Kidney (tissue), 22 donors: ENCODE measurements at places on chromosomes 12 and 14. TPM values are rescaled to one million over a fixed set of nuclear protein-coding genes. Genes with fewer than 3 reads are reported as not detected.

GRCh38 chr12:108859923-108860291, 2.5 kb upstream of the SSH1 start:
- no peak for DNase-seq

GRCh38 chr14:92573761-92574498, 60.3 kb downstream of the RIN3 start:
- DNase-seq = no peak

- DNase-seq = no peak
These were observed 27.4 kb downstream of the NOS1 start for GRCh38 chr12:117334051-117334450.

DNA sequence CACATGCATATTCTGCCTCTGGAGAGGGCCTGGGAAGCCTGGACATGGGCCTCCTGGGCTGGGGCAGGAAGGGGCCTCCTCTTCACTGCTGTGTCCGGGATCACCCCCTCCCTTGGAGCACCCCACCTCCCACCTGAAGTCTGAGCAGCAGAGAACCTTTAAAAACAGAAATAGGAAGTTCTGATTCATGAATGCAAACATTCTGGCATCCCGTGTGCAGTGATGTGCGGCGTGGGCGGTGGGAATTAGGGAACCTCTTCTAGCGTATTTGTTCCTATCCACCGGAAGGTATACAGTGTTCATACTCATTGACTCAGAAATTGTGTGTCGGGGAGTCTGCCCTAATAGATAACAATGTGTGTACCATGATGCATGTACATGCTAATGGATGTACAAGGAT, 46.2 kb downstream of the C14orf132 start:
- DNase-seq = no peak

DNA sequence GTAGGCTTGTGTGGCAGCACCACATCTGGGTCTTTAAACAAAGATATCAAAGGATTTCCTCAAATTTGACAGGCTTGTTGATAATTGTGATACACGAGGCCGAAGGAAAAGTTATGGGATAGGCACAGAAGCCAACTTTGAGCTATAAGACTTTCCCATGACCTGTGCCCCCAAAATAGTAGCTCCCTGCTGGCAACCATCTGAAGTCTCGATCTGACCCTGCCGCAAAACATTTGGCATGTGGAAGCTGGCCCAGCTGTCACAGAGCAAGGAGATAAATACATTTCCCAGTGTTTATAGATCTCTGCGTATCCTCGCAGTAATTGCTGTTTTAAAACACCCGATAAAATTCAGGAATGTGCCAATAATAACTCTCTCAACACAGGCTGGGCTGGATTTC, 26.4 kb upstream of the RGS6 start:
- DNase-seq = no peak

DNA sequence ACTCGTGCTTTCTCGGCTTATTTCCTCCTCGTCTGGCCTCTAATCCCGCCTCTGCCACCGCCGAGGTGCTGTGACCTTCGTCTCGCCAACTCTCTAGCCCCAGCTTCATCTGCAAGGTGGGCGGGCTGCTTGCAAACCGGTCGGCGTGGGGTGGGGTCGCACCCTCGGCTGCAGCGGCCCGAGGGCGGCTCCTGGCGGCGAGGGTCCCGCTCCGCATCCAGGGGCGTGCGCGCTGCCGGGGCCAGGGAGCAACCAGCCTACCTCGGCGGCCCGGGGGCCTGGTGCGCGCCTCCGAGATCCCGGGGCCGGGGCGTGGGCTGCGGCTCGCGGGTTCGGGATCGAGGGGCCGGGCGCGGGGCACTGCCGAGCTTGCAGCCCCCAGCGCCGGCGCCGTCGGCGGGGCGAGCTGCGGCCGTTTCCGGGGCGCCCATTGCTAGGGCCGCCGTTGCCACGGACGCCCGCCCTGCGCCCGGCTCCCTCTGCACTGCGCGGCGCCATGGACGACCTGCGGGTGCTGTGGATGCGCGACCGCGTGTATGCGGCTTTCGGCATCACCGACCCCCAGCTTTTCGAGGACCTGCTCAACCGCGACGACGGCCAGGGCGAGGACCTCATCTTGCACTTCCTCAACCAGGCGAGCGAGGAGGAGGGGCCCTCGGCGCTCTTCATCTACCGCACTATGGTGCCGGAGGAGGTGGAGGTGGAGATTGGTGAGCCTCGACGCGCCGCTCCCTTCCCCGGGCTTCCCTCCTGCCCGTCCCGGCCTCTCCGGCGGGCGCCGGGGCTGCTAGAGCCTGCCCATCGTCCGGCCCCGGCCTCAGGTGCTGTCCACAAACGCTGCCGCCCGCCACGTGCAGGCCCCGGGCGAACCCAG, at the start of gene DNAH10:
TSS of gene DNAH10 (plus strand) at position 461 of the 874 bp plus-strand sequence. CDS start at position 497, 36 bp downstream.
- peak; percentile 76 for DNase-seq

DNA sequence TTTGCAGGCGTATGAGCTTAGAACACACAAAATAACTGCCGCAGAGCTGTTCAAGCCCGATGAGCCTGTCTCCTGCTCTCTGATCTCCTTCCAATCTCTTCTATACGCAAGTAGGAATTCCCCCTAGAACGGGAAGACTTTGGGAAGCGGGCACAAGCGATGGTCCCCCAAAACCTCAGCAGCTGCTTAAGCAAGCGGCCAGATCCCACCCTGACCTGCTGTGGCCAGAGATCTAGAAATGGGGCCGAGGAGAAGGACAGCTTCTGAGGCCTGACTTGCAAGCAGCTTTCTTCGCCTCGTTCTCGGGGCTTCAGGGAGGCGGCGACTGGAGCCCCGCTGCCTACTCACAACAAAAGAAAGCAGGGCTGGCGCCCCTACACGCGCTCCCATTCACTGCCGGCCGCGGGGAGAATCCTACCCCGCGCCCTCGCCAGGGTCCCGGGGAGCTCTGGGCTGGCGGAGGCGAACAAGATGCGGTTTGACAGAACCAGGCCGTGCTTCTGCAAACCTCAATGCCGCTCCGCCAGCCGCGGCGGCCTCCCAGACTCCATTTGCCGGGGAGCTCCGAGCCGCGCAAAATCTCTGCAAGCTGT, 922 bp downstream of the TBX5 start:
- DNase-seq = no peak

GRCh38 chr14:85118274-85118673, 411.7 kb upstream of the FLRT2 start:
- DNase-seq = no peak

GRCh38 chr12:6231359-6232268, 31.4 kb downstream of the CD9 start:
- DNase-seq = no peak

GRCh38 chr12:27937768-27938167, 34.8 kb downstream of the PTHLH start:
- no peak for DNase-seq

DNA sequence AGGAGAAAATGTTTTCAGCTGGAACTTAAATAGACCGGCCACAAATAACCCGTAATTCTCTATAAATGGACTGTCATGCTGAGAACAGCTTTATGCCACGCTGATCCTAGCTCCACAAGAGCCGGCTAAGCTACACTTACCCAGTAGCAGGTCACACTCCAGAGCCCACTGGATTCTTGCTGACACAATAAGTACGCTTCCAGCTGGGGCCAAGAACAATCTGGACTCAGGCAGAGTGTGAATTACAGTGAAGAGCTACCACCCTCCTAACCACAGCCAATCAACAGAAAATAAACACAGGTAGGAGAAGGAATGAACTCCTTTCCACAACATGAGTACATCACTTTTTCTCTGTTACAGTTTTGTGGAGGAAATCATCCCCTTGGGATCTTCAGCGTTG, 531.3 kb downstream of the GALC start:
- DNase-seq = no peak

DNA sequence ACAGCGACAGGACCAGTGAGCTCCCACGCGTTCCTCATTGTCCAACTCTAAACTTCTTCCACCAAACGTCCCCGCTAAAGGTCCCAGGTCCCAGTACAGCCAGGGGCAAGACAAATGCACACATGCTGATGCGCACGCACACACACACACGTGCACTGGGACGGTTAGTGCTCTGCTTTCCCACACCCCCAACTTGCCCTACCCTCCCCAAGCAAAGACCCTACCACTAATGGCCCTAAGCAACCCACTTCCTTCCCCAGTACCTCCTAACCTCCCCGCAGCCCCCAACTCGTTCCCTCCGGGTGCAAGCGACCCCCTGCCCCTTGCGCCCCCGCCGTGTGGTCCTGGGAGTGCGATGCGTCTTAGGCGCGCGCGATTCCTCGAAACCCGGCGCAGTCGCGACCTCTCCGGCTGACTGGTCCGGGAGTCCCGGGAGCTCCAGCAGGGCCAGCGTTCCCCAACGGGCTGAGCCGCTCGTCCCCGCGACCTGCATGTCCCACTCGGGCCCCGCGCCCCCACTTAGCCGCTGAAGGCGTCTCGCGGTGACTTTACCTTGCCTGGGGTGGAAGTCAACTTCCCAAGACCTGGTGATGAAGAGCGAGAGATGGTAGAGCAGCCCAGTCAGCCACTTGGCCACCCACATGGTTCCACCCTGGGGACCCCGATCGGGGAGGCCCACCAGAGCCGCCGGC, 578 bp downstream of the ADAMTS20 start:
- peak; percentile 44 for DNase-seq

DNA sequence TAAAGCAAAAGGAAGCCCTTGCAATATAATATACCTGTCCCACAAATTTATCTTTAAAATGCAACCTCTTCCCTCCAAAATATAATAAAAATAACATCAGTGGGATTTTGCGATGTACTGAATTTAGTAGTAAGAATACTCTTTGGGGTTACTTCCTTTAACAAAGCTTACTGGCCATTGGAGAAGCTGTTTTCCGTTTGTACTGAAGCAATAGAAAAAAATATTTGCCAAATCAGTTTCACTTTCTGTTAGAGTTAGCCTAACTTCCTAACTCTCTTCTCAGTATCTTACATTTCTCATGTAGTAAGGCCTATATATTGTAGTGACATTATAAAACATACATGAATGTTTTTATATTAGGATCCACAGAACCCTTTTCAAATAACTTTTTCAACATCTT, 3.7 kb downstream of the MAX start:
- DNase-seq = no peak

DNA sequence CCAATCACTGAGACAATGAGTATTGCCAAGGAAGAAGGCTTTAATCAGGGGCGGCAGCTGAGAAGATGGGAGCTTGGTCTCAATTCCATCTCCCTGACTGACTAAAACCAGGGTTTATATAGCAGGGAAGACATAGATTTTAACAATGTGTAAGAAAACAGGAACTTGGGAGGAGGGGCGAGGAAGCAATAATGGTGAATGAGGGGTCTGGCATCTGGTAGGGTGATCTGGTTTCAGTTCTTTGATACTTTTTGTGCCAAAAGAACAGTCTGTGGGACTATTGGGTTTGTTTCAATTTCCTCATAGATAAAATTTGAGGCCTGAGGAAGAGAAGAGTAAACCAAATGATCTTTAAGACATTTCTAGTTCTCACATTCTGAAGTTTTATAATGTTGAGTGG, 49.2 kb downstream of the FUT8 start:
- no peak for DNase-seq

DNA sequence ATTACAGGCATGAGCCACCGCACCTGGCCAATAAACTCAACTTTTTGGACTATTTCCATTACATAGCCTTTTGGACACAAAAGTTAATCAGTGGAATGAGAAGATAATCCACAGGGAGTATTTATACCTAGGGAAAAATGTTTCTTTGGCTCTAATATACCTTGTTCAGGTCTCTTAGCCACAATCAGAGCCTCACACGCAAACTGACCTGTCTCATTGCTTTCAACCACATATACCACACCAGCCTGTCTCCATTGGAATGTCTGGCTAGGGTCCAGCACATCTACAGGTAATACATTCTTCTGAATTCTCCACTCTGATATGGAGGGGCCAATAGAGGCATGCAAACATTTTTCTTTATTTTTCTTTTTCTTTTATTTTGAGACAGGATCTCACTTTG, 3.8 kb upstream of the RBMS2 start:
- DNase-seq = no peak

DNA sequence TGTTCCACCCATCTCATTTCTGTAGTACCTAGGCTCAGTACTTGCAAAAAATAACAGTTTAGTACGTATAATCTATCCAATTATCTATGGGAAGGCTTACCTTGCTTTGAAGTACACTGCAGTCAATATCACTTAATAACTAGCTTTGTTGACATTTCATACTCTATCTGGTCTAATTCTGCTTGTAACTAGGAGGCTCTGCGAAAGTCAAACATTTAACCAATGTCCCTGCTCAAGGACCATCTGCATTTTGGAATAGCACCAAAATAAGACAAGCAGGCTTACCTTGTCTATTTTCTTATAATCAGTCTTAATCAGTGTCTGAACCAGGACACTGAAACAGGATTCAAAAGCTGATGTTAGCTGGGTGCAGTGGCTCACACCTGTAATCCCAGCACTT, 39.9 kb downstream of the SLC25A47 start:
- no peak for DNase-seq

- no peak for DNase-seq
These were observed 124.2 kb downstream of the HMGA2 start for GRCh38 chr12:65948320-65949008.

- DNase-seq = no peak
These were observed 40.1 kb upstream of the STAB2 start for GRCh38 chr12:103546959-103547358.

- DNase-seq = no peak
These were observed 291.5 kb downstream of the NELL2 start for GRCh38 chr12:44584625-44585024.

- DNase-seq = no peak
These were observed 13.8 kb downstream of the SLC41A2 start for GRCh38 chr12:104944252-104944651.

DNA sequence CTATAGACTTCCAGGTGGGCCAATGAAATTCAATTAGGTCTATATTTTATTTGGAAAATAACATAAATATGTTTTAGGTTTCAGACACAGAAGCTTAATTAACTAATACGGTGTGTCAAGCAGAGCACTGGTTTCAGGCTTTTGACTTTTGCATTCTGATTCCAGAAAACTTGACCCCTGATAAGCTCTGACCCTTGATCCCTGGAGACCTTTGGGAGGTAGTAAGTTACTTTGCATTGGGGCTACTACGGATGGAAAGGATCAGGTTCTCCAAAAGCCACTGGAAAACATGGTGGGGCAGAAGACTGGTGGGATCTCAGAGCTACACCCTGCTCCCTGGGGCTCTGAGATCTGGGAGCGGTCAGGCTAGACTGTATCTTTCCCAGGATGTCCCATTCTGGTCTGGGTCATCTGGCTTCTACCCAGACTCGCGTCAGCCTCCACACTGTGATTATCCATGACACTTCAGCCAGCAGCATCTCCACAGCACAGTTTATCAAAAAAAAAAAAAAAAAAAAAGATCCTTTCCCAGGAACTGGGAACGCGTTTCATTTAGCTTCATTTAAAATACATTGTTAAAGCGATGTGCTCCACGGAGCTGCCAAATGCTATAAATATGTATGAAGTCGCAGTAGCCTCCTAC, 17.8 kb upstream of the EMP1 start:
- no peak for DNase-seq

GRCh38 chr12:11638315-11638916, 11.1 kb upstream of the ETV6 start:
- DNase-seq = no peak

SERPINA6 gene
- polyA plus RNA-seq = 12.9 TPM

NTS gene
- 0.54 TPM for polyA plus RNA-seq

FANCM gene
- 2.6 TPM for polyA plus RNA-seq

DAO gene
- polyA plus RNA-seq = 50.4 TPM

VWF gene
- 9.6 TPM for polyA plus RNA-seq

CMA1 gene
- not detected for polyA plus RNA-seq

FAR2 gene
- polyA plus RNA-seq = 3.1 TPM

MMP17 gene
- 0.82 TPM for polyA plus RNA-seq

PMEL gene
- 3.5 TPM for polyA plus RNA-seq
